ENCODE measurements at places on chromosomes 2 and 18.

- DNase-seq, result peak; percentile 60
These were observed 765 bp upstream of the ID2 start for GRCh38 chr2:8680822-8681760.

DNA sequence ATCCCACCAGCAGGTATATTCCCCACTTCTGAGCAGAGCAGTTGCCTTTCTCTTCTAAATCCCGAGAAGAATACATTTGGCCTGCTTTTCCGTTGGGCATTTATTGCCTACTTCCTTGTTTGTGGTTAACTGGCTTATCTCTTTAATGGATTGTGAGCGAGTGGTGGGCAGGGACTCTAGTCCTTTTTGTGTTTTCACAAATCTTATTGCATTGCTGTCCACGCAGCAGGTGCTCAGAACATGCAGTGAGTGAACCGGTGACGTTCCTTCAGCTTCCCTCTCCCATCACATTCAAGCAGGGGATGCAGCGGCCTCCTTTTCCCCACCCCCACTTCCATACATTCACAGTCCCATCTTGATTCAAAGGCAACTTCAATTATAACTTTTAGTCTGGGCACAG is 28.9 kb upstream of the GAREM2 start:
- no peak for DNase-seq

DNA sequence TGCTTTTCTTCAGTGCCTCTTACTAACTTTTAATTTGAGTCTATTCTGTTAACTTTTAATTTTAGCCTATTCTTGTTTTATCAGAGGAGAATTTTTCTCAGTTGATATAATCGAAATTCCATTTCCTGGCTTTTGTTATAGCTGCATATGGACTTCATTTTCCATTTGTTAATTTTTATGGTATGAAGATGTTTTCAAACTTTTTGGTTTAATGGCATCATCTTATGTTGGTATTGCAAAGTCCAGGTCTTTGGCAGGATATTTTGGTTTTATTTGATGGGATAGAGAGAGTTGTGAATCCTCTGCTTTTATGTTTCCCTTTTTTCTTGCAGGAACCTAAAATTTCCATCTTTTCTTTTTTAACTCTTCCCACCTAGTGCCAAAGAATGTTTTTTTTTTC is 70.9 kb upstream of the RAPGEF4 start:
- DNase-seq, result no peak

GRCh38 chr2:62109554-62109953 is 86.4 kb upstream of the B3GNT2 start:
- no peak for DNase-seq

DNA sequence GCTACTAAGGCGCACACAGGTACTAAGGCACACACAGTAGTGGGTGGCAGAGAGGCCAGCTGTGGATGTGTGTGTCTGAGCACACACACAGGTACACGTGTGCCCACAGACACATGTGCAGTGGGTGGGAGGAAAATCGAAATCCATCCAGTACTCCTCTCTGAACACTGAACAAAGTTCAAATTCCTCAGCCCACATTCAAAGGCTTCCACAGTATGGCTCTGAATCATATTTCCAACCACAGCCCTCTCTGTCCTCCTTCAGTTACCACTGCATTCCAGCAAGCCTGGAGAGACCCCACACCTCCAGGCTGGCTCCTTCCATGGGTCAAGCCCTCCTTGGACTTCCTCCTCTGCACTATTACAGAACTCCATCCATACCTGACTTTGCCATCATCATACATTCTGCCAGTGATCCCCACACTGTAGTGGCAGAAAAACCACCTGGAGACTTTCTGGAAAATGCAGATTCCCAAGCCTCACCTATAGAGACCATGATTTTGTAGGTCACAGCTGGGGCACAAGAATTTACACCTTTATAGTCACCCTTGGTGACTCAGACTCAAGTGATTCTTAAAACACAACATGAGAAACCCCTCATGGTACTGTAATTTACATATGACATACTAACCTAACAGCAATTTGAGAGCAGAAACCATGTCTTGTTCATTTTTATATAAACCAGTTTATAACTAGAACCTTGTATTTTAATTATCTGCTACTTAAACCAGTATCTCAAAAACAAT is 31.4 kb downstream of the EPG5 start:
- DNase-seq, result peak; percentile 74

DNA sequence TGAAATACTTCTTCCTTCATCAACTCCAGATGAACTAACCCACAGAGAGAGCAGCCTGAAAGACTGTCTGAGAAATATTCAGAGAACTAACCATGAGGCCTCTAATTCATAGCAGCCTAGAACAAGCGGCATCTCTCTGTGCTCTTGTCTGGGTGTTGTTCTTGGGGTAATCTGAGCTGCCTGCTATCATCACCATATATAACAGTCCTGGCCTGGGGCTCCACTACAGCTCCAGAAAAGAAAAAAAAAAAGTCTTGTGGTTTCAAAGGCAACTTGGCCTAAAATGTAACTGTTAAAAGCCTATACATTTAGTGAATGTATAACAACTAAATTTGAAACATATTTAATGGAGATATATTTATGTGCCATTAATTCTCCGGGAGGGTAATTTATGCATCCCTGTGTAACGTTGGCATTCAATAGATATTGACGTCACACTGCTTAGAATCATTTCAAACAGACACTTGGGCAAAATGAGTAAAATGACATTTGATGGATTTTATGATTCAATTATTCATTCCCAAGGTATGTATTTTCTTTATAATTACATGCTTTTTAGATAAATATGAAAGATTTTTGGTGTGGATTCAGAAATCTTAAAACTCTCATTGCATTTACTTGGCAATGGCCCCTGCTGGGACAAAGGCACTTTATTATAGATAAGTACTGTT is 294.3 kb downstream of the HRH4 start:
- no peak for DNase-seq

GRCh38 chr2:233303252-233303651 is 4.4 kb upstream of the SAG start:
- DNase-seq, result no peak

- no peak for DNase-seq
These were observed 33.3 kb downstream of the IL1R2 start for GRCh38 chr2:102025016-102025501.

GRCh38 chr2:207747653-207748560 is 21.8 kb downstream of the FZD5 start:
- DNase-seq, result no peak

DNA sequence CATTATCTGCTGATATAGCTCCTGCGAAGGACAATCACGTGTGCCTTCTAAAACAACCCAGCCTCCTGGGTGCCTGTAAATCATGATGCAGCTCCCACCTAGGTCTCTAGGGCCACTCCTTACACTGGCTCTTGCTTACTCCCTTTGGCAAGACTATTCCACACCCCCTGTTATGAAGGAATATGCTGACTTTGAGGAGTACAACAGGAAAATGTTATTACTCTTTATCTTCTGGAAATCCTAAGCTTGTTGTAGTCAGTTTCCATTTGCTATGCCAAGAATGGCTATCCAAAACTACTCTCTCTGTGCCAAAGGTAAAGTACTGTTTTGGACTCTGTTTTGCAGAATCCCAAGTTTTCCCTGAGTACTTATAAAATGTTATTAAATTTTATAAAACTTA is 7.7 kb downstream of the SGO2 start:
- no peak for DNase-seq

- DNase-seq, result no peak
These were observed 756.4 kb upstream of the CDH7 start for GRCh38 chr18:64994370-64994769.

GRCh38 chr2:238690511-238690910 is 157.4 kb upstream of the TWIST2 start:
- no peak for DNase-seq

DNA sequence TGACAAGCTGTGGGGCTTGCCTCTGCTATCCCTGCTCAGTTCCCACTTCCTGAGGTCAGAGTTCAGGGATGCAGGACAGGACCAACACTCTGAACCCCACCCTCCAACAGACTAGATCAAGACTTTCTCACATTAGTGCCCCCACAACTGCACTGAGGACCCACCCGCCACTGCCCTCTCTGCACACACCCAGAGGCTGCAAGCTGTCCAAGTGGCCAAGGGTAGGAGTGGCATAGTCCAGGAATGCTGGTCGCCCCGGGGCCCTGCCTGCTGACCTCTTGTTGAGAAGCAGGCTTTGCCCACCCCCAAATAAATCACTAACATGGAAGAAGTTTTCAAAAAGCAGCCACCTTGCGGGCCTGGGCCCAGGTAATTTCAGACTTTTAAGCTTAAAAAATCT is 5.5 kb upstream of the KIF1A start:
- no peak for DNase-seq
